ENCODE measurements at places on chromosomes 7 and 10. TPM values are rescaled to one million over a fixed set of nuclear protein-coding genes. Genes with fewer than 3 reads are reported as not detected.

GRCh38 chr7:154767142-154767541 is 235.8 kb downstream of the PAXIP1 start:
- peak; percentile 83 for DNase-seq

DNA sequence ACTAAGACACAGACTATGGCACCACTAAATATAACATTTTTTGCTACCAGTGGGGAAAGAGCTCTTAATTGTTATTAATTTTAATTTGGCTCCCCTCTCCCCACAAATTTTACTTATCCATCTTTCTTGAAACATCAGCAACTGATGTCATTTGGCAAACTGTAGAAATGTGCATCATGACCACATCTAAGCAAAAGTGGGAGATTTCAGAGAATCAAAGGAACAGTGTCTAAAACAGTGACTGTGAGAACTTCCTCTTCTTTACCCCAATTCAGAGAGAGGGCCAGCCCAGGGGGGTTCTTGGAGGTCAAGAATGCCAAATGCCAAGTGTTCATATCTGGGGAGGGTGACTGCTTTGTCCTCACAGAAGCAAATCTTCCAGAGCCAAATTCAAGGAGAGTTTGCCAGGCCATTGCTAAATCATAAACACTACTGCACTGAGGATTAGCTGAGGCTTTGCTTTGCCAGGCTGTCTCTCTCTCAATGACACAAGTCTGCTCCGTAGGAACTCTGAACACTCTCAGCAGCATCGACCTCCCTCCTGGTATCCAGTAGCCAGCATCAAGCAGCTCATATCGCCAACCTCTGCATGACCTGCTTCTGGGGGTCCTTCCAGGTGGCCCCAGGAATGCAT is 65.6 kb downstream of the ITIH5 start:
- DNase-seq, result no peak

DNA sequence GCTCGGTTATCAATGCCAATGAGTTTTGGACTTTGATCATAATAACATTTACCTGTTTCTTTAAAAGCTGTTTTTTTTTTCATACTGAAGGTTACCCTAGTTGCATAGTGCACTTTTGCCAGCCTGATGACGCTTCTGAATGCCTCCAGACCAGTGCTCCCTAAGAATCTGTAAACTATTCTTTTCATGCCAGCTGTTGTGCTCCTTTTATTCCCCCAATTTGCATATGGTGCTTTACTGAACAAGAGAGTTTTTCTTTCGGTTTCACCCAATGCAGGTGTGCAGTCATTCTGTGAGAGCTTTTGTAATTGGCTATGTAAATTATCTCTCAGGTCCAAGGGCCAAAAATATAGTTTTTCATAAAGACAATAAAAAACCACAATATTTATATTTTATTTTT is 48.1 kb upstream of the GLCCI1 start:
- no peak for DNase-seq

- no peak for DNase-seq
Measured at GRCh38 chr10:94363251-94363565, 469 bp upstream of the NOC3L start.

The UNCX gene
- not detected for total RNA-seq

The C10orf67 gene
- total RNA-seq, result not detected

The GPC2 gene
- total RNA-seq, result 16.7 TPM

The TBXAS1 gene
- 6.3 TPM for total RNA-seq

The HOXA13 gene
- 0.86 TPM for total RNA-seq

The OR6B1 gene
- not detected for total RNA-seq

Data from Daoy (cell line).